ENCODE measurements at places on chromosomes 13 and 19.

DNA sequence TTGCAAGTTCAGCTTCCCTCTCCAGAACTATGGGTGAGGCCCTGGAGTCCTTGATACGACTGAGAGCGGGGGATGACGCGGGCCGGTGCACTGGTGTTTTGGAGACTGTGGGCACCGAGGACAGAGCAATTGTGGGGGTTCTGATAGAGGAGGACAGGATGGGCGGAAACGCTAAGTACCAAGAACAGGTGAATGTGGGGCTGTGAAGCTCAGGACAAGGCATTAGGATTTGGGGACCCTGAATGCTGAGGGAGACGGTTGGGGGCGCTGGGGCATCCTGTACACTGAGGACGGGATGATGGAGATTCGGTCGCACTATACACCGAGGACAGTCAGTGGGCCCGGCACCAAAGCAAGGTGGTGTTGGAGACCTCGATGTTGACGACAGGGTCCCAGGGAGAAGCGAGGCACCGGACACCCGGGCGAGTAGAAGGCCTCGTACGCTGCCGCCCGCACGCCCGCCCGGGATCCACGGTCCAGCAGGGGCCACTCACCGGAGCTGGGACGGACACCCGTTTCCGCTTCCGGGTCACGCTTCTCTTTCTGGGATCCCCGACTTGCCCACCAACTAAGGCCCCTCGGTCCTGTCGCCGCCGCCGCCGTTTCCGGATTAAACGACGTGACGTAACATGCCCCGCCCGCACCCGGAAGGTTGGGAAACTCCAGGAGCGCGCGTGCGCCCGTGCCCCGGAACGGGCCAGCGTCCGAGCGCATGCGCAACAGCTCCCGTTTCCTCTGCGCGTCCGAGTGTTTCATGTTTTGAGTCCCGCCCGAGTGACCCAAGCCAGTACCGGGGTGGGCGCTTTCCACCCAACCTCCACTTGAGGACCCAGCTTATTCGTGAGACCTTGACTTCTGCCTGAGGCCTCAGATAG, at the start of gene CHMP2A:
Gene CHMP2A (minus strand): TSS at position 612 of the 875 bp plus-strand sequence. CDS start 893 bp downstream, outside the sequence.
- DNase-seq, result peak; percentile 95

DNA sequence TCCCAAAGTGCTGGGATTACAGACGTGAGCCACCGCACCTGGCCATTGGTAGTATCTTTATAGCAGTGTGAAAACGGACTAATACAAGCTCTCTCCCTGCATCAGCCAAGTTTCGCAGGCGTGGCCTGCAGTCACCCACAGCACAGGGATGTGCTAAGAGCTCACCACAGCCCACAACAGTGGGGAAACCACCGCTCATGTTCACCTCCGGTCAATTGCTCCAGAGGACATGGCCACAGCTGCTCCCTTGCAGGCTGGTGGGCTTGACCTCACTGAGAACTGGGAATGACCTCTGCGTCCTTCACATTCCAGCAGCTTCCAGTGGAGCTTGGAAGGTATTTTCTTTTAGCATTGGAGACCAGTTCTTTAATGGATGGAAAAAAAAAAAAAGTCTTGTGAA, 156.4 kb downstream of the KCTD15 start:
- no peak for DNase-seq

DNA sequence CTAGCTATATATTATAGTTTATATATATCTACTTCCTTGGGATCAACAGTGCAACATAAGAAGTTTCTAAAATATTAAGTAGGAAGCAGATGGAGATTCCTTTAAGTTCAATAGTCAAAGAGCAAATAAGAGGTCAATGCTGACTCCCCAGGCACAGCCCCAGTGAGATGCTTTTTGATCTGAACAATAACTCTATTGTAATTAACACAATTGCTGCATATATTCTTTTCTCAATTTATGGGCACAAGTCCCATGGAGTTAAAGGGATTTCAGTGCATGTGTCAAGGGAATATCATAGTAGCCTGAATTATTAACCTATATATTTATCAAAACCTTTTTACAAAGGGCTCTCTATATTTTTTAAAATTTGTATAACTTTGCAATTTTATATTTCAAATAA, 180.8 kb downstream of the SPRY2 start:
- DNase-seq, result no peak

DNA sequence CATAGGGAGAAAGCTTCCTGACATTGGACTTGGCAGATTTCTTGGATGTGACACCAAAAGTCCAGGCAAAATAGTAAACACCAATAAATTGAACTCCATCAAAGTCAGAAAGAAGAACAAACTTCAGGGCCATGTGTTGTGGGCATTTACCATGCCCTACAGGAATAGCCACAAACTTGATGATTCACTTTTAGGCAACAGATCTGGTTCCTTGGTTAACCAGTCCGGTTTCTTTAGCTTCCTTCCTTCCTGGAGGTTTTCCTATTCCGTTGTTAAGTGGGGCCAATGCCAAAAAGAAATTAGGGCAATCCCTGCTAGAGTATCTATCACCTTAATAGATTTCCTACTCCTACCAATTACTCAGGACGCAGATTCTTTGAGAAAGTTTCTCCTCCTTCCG, 25.2 kb downstream of the IGFL1 start:
- no peak for DNase-seq

DNA sequence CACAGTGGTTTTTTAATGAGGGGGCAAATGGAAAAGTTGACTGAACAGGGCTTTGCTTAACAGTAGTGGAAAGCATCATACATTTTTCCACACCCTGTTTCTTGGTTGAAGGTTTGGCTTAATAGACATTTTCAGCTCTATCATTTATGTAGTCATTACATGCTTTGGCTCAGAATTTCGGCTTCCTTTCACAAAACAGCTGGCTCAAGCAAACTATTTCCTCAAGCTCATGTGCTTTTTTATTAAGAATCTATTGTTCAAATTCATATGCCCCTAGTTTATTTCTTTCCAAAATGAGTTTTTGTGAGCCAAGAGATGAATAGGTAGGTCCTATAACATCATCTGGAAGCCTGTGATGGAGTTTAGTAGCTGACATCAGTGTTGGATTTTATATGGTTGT, 113.8 kb downstream of the SLITRK6 start:
- no peak for DNase-seq

DNA sequence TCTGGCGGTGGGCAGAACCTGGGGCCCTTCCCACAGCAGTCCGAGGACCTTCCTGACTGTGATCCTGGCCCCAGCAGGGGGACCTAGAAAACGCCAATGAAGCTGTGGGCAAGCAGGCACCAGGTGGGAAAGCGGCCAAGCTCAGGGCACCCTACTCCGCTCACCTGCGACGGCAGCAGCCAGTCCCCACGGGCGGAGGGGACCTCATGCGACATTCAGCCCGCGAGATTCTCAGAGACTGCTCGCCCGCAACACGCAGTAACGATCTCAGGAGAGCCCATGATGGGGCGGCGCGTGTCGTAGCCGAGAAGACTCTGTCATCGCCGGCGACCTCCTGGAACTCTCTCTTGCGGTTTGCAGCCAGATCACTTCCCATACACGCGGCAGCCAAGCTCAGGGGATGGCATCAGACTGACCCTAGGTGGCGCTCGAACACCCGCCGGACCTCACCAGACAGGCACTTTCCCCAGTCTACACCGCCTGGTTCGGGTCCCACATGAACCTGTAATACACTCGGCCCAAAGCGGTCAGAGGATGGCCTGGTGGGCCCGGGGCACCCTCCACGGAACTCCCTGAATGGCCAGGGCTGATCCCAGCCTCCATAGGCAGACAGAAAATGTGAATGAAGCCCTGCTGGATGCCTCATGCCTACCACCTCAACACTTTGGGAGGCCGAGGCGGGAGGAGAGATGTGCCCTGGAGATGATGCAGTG, 26.5 kb downstream of the MAN2B1 start:
- peak; percentile 77 for DNase-seq

DNA sequence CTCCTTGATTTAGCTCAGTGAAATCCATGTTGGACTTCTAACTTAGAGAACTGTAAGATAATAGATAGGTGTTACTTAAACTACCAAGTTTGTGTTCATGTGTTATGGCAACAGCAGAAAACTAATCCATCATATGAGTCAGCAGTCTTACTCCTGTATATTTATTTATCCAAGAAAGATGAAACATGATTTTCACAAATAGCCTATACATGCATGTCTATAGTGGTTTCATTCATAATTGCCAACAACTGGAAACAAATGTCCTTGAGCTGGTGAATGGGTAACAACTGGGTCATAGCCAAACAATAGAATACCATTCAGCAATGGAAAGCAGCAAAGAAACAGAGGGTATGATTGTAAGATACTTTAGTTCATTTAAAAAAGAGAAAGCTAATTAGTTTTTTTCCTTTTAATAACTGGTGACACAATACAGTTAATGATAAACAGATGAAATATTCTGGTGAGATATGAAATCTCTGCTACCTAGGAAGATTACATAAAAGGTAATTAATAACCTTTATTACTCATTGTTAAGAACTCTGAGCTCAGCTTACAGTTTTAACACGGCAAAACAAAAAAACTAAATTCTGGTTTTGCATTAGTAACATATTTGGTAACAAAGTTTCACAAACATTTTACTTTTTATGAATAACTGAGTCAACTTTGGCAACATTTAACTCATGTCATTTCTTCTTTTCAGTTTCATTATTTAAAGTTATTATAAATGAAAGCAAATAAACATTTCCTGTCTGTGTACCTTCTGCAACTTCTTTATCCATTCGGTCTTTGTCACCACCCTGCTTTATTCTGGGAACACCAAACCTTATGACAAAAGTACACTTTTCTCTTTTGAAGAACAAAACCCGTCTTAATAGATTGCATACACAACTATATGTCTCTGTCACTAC, 181.3 kb downstream of the LIG4 start:
- no peak for DNase-seq

DNA sequence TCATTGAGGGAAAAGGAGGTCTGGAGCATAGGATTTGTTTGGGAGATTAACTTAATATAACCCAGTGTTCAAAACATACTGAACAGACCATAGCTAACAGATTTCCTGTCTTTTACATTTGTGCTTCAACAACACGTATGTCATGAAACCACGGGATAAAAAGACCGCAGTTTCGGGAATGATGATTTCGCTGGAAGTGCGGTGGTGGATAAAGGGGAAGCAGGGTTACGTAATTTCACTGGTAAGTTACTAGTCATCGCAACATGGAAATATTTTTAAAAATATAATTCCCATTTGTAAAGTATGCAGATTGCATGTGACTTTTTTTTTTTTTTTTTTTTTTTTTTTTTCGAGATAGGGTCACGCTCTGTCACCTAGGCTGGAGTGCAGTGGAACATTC, 237.4 kb downstream of the LMO7 start:
- DNase-seq, result no peak

DNA sequence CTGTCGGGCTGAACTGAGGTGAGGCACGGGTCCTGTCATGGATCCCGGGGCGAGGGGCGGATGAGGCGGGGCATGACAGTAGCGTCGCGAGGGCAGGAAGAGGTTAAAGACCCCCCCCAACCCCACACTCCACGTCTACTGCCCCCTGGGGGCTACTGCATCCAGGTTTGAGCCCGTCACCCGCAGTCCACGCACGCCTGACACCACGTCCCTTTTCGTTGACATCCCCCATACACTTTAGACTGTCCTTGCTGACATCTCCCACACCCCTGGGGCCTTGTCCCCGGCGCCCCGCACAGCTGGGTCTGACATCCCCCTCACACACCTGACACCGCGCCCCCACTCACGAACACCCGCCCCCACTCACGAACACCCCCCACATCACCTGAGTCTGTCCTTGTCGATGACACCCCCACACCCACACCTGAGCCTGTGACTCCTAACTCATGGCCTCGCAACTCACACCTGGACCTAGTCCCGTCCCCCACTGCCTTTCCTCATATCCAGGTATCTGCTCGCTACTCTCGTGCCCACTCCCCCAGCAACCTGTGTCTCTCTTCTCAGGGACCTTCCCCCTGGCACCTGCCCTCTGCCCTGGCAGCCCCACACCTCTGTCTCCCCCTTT, 416 bp downstream of the SLC25A42 start:
- no peak for DNase-seq

GRCh38 chr13:113753171-113753570, 5.9 kb upstream of the TMEM255B start:
- no peak for DNase-seq

- peak; percentile 71 for DNase-seq
Observed at GRCh38 chr13:99916366-99917103, 55.0 kb downstream of the ZIC5 start.

DNA sequence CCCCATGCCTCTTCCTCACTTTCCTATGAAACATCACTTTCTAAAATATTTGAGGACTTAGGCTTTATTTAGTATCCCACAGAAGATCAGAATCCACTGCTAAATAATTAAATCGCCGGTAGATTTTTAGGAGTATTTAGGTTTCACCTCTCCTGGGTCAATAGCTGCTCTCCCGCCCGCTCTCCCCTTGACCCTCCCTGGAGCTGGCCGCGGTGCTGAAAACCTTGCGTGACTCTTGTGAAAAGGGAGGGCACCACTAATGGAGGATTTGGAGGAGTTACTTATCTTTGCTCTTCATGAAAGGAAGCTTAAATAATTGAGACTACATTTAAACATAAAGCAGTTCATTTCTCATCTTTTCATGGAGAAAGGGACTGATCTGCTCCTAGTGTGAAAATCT, 14.1 kb downstream of the POU4F1 start:
- DNase-seq, result peak; percentile 9

- DNase-seq, result peak; percentile 50
Observed at GRCh38 chr19:10505583-10506229, 2.5 kb upstream of the KEAP1 start.

GRCh38 chr13:110352735-110353134, 45.7 kb downstream of the COL4A2 start:
- no peak for DNase-seq

DNA sequence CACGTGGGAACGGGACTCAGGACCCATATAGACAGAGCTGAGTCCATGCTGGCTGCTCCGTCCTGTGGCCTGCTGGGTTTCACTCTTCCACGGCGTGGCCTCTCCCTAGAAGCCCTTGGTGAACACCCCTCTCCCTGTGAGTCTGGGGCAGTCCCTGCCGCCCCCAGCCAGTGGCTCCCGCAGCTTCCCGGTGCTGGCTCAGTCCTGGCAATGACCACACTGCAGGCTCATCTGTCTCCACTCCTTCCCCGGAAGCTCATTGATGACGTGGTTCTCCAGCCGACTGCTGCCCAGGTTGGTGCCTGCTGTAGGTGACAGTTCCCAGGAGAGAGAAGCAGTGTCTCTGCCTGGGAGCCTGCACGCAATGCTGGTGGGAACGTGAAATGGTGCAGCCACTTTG, 2.1 kb upstream of the TEX29 start:
- peak; percentile 9 for DNase-seq
